ENCODE measurements at places on chromosomes 3 and 15.

DNA sequence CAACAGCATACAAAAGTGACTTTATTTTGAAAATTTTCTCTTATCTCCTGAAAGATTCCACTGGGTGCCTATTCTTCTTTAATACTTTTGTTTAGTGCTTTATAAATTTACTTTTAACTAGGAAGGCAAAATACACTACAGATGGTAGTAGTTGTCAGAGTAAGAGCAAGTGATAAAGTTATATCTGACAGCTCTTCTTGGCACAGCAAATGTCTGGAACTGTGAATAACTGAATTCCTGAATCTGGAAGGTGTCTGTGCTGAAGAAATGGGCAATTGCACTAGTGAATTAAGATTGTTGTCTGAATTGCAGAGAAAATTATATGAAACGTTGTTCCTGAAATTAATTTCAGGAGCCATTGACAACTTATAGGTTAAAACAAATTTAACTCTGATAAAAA is 213.8 kb upstream of the CBLB start:
- DNase-seq: no peak

DNA sequence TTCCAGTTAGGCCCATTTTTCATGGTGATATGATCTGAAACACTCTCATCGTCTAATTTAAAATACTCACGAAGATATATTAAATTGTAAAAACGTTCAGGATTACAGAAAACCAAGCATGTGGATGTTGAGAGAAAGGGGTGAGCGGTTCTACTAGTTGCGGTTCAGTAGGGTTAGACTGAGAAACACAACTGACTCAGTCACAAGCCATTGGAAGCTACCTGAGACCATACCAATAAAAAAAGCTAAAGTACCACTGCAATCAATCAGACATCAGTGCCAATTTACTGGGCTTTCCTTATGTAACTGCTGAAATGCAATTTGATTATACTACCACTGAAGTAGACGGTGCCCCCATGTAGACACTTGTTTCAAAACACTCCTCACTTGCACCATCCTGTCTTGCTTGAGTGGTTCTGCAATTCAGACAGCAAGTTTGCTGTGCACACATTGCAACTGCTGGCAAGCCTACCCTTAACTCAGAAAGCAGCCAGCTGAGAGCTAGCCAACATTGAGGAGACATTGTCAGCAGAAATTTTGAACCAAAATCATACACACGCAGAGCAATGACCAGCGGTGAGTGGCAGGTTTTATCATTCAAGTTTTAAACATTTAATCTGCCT is 368.7 kb upstream of the ARHGEF26 start:
- no peak for DNase-seq

GRCh38 chr15:73685981-73686380 is 1.8 kb downstream of the CD276 start:
- DNase-seq: no peak

- no peak for DNase-seq
These were observed 435.0 kb downstream of the CNTN6 start for GRCh38 chr3:1527786-1528185.

DNA sequence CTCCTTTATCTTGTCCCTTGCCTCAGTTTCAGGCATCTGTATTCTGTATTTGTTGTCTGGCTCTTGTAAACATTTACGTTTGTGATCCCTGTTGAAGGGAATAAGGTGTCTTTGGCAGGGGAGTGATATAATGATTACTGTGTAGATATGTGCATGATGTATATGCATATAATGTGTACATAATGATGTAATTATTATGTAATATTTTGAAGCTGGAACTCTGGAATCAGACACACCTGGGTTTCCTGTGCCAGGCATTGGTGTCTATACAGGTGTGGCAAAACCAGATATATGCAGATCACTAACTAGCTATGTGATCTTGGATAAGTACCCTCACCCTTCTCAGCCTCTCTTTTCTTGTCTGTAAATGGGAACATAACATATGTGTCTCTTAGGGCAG is 241.2 kb upstream of the FEZF2 start:
- DNase-seq: no peak

- DNase-seq: no peak
These were observed 636 bp upstream of the EIF1B start for GRCh38 chr3:40308725-40309417.

- no peak for DNase-seq
These were observed 5.6 kb upstream of the PRR23E start for GRCh38 chr3:127187316-127187715.

- no peak for DNase-seq
These were observed 30.0 kb downstream of the DAPK2 start for GRCh38 chr15:64016257-64016656.

- no peak for DNase-seq
These were observed 17.0 kb upstream of the SFMBT1 start for GRCh38 chr3:53062905-53063304.

- no peak for DNase-seq
These were observed 5.2 kb downstream of the HTR3C start for GRCh38 chr3:184058029-184058428.

- DNase-seq: no peak
These were observed 67.7 kb upstream of the GSK3B start for GRCh38 chr3:120161902-120162301.

GRCh38 chr15:92571824-92572223 is 83.8 kb downstream of the FAM174B start:
- no peak for DNase-seq

DNA sequence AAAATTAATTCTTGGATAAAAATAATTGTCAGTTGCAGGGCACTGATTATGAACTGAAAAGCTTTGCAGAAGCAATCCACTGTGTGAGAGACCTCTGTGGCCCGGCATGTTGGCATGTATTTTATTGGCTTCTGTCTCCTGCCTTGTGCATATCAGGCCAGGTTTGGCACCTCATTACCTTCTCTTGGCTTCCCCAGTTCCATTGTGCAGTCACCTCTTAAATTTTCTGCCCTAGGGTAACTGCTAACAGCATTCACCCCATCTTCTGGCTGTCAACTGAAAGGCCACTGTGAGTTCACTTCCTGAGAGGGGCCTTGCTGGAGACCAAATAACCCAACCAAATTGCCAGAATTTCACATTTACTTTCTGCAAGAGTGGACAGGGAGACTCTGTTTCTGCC is 92.7 kb upstream of the RARB start:
- DNase-seq: no peak

DNA sequence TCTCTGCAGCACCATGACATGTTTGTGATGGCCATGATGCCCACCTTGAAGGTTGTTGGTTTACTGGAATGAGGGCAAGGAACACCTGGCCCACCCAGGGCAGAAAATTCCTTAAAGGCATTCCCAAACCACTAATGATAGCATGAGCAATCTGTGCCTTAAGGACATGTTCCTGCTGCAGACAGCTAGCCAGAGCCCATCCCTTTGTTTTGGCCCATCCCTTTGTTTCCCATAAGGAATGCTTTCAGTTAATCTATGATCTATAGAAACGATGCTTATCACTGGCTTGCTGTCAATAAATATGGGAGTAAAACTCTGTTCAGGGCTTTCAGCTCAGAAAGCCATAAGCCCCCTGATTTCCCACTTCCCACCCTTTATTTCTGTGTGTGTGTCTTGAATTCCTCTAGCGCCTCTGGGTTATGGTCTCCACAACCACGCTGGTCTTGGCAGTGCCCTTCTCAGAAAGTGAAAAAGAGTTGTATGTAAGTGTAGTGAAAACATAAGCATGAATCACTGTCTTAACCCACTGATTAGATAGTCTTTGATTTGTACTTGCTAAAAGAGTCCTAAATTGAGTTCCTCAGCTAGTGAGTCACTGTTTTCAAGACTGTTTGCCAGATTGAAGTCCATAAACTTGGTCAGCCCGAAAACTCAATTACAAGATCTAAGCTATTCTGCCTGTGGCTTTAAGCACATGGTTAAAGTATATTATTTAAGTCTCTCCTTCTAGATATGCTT is 19.0 kb upstream of the CCR2 start:
- DNase-seq: no peak

GRCh38 chr15:77384589-77385359 is 35.1 kb downstream of the PEAK1 start:
- no peak for DNase-seq

DNA sequence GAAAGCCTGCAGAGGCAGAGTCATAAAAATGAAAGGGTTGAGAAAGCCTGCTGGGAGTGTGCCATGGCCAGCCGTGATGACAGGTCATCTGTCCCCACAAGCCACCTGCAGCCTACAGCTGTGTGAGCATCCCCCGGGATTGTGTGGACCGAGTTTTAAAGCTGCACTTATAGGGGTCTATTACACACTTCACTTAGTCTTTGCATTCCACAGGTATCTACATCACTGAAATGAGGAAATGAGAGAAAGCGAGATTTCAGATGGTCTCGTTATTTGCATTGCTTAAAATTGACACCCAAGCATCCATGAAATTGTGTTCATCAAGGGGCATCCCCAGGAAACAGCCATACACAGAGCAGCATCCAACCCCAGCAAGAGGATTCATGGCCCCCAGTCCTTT is 137.6 kb upstream of the TRIM42 start:
- no peak for DNase-seq

DNA sequence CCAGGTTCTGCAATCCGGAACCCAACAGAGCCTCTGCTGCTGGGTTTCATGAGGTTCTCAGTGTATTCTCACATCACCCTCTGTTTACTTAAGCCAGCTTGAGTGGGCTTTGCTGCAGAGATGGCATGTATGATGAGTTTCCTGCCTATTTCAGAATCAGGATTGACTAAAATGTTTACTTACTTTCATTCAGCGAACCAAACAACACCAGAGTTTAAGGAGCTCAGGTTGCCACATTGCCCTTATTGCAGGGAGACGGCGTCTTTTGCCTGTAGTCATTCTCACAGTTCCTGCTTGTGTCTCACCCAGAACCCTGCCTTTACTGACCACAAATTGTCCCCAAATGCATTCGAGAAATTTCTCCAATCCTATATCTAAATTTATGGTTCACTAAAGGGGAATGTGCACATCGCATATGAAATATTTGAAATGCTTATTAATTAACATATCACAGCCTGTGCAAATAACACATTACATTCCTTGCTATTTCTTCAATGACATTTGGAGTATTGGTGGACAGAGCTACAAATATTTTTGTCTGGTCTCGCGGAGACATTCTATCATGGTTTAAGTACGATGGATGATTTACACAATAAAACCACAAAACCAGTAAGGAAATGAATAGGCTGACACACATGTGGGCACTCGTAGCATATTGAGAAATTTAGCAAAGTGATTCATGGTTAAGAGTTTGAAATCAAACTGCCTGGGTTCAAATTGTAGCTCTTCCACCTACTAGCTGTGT is 377.2 kb upstream of the CFAP20DC start:
- DNase-seq: no peak

DNA sequence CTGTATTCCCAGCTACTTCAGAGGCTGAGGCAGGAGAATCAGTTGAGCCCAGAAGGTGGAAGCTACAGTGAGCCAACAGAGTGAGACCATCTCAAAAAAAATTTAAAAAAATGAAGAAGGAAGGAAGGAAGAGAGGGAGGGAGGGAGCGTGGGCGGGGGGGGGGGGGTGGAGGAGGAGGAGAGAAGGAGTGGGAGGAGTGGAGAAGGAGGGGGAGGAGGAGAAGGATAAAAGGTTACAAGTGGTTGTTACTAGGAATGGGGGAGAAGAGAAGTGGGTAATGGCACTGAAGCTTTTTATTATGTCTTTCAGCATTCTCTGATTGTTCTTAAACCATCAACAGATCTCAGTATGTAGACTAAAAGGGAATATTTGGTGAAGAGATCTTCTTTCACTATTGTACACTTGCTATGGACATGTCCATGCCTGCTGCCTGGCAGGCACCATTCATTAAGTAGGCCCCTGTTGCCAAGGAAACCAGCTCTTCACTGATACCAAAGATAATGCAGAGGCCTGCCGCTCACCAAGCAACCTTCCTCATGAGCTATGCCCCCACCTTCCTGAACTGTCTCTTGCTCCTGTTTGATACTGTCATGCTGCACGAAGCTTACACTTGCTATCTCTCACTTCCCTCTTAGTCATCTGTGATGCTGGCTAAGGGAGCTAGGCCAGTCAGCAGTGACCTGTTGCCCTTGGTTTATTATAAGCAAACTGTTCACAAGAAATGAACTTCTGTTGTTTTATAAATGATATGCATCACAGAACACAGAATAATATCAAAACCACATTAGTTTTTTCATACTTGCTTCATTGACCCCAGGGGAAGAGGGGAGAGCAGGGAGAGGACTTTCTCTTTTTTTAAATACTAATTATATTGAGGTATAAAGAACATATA is 23.1 kb downstream of the EPM2AIP1 start:
- no peak for DNase-seq

GRCh38 chr3:72738752-72739530 is 109.3 kb downstream of the SHQ1 start:
- no peak for DNase-seq

DNA sequence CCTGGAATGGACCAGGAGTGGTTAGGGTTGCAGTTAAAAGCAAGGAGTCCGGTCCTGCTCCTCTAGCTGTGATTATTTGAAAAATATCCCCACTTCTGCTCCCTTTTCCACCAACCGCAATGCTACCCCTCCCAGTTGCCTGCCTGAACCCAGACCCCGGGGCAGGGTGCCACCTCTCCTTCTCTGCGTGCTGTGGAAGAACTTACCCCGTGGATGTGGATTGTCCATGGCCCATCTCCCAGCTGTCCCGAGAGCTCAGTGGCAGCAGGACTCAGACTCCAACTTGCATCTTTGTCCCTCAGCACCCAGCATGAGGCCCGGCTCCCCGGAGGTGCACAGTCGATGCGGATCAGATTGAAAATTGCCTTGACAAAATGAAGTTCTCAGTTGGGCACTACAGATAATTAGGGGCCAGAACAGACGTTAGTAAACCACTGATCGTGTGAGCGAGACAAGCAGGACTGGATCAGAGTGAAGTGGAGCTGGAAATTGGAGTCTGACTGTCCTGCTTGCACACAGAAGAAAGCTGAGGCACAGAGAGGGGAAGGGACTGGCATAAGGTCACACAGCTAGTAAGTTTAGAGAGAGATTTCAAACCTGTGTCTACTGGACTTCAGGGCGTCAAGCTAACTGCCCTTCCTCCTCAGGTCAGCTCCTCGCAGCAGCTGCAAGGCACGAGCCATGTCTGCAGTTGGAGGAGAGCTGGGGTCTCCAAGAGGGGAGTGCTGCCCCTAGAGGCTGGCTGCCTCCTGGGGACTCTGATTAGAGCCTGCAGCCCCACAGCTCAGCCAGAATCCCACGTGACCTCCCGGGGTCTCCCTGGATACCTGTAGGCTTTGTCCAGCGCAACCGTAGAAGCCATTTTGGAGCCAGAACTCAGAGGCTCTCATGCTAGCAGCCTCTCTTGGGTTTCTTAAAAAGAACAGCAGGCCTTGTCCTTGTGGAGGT is 14.7 kb downstream of the SLC6A1 start:
- DNase-seq: no peak

Data from SK-N-MC (cell line).